ENCODE measurements at places on chromosomes 4 and X.

DNA sequence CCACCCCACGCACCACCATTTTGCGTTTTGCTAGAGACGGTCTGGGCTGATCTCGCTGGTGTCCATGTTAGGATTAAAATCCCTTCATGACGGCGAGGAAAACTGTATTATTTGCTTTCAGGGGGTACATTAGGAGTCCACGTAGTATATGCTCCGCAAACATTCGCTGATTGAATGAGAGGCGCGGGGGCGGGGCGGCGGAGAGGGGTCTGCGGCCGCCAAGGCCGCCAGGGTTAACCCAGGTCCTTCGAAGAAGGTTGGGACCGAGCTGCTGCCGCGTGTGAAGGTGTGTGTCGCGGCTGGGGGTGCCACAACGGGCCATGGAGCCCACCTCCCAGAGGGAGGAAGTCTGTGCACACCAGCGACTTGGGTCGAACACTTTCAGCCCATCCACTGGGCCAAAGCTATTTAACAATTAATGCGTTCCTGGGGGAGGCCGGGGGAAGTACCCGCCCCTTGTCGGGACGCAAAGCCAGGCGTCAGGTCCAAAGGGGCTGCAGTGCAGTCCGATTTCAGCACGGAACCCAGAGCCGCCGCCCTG lies 6.4 kb upstream of the PITX2 start:
- no peak for DNase-seq

- no peak for DNase-seq
These were observed 70.9 kb upstream of the SMIM31 start for GRCh38 chr4:164683040-164683439.

DNA sequence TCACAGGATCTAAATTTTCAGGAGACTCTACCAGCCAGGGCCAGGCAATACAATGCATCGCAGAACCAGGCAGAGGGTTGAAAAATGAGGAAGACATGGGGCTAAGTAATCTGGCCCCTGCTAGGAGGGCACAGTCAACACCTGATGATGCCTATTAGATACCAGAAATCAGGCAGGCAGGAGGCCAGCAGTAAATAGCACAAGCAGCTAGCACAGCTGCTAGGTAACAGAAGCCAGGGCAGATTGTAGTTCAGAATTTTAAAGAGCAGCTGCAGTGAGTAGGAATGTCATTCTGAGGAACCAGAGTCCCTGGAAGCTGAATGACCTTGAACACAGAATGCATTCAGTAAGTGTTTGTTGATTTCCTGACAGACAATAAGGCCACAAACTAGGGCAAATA lies 38.8 kb upstream of the TRPC5OS start:
- no peak for DNase-seq

DNA sequence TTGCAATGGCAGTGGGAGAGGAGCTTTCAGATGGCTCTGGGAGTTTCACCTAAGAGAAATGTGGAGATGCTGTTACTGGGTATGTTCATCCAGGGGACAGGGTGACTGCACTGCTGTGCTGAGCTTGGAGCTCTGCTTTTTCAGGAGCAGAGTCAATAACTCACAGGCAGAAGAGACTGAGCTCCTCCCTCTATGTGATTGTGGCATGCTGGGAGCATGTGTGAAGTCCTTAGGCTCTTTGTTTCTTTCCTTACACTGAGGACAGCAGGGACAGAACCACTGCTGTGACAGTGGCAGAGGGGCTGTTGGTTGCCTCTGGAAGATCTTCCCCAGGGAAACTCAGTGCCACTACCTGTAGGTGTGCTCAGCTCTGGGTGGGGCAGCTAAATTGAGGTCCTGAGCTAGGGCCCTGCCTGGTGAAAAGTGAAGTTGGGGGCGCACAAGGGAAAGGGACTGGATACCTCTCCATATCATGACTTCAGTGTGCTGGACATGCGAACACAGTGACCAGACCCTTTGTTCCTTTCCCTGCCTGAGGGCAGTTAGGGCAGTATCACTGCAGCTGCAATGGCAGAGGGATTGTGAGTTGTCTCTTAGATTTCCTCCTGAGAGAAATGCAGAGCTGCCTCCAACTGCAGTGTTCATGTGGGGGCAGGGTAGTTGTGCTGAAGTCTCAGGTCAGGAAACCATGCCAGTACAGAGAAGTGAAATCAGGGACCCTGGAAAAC lies 156.7 kb downstream of the TENT5D start:
- no peak for DNase-seq

Measured in stimulated activated CD4-positive, alpha-beta T cell treated with anti-CD3 and anti-CD28 coated beads, Interleukin-1b, Interleukin-23, amount 100 ng/mL, for 1 hour (primary cell).